ENCODE measurements at places on chromosomes 16 and 17. TPM values are rescaled to one million over a fixed set of nuclear protein-coding genes. Genes with fewer than 3 reads are reported as not detected.

GRCh38 chr17:20930081-20930760, 112.6 kb downstream of the USP22 start:
- H3K4me3 ChIP-seq, result no peak overlapping the region
- no peak for DNase-seq
- no peaks in the 10 kb centered on the region for H3K36me3 ChIP-seq
- H3K27ac ChIP-seq, result no peak overlapping the region
- H3K4me1 ChIP-seq, result no peaks in the 10 kb centered on the region

- H3K4me3 ChIP-seq, result peak overlapping the region; percentile 8
- DNase-seq, result no peak
- H3K27ac ChIP-seq, result no peak overlapping the region
- peaks cover 30% of the 10 kb centered on the region for H3K4me1 ChIP-seq
- no peaks in the 10 kb centered on the region for H3K27me3 ChIP-seq
- H3K36me3 ChIP-seq, result no peaks in the 10 kb centered on the region
Measured at GRCh38 chr16:67395105-67395457, 1.8 kb upstream of the TPPP3 start.

DNA sequence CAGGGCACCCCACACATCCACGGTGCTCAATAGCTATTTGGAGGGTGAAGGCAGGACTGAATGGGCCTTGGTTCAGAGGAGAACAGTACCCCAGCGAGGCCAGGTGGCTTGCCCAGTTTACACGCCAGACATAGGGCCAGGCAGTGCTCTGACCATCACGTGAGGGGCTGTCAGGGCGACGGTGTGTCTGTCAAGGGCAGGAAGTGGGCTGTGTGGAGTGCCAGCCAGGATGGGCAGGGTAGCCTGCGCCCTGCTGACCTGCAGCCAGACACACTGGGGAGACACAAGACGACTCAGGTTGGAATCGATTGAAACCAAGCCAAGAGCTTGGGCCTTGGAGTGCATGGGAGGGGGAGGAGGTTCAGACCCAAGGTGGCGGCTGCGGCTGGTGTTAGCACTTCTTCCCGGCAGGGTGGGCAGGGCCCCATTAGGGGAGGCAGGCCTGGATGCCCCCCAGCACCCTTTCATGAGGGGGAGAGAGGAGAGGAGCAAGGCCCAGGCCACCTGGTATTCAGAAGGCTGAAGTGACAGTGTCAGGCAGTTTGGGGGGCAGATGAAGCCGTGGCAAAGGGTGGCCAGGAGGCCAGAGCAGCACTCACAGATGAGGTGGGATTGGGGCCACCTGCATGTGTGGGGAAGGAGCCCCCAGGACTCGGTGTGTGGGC, 68.2 kb downstream of the SREBF1 start:
- H3K4me3 ChIP-seq, result no peak overlapping the region
- no peak overlapping the region for H3K27ac ChIP-seq
- peak; percentile 34 for DNase-seq
- no peaks in the 10 kb centered on the region for H3K27me3 ChIP-seq

DNA sequence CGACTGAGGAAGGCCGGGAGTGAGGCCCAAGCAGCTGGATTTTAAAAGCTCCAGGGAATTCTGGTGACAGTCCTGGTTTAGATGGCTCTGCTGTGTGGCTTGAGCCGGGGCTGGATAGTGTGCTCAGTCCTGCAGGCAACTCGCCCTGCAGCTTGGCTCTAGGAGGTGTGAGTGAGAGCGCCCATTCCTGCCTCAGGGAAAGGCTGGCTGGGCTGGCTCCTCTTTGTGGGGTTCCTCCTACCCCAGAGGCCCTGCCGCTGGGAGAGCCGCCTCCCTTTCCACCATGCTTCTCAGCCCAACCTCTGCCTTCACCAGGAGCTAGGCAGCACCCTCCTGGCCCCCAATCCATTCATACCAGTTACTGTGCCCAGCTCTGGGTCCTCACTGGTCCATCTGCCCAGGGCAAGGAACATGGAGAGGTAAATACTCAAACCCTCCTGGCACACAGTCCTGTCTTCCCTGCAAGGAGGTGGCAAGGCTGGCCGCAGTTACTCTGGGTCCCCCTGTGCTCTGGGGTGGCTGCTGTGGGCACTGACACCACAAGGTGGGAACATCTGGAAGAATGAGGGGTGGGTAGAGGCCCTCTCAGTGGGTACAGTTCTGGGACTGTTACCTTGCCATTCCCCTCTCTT, 47.1 kb downstream of the VAC14 start:
- no peaks in the 10 kb centered on the region for H3K36me3 ChIP-seq
- H3K27me3 ChIP-seq, result no peaks in the 10 kb centered on the region
- H3K4me1 ChIP-seq, result peaks cover 32% of the 10 kb centered on the region
- H3K27ac ChIP-seq, result no peak overlapping the region
- no peak for DNase-seq

- H3K36me3 ChIP-seq, result no peaks in the 10 kb centered on the region
- H3K4me3 ChIP-seq, result no peak overlapping the region
- no peak for DNase-seq
- H3K27me3 ChIP-seq, result no peaks in the 10 kb centered on the region
- H3K4me1 ChIP-seq, result no peaks in the 10 kb centered on the region
- H3K27ac ChIP-seq, result no peak overlapping the region
Measured at GRCh38 chr16:19292186-19292585, 6.7 kb downstream of the CLEC19A start.

DNA sequence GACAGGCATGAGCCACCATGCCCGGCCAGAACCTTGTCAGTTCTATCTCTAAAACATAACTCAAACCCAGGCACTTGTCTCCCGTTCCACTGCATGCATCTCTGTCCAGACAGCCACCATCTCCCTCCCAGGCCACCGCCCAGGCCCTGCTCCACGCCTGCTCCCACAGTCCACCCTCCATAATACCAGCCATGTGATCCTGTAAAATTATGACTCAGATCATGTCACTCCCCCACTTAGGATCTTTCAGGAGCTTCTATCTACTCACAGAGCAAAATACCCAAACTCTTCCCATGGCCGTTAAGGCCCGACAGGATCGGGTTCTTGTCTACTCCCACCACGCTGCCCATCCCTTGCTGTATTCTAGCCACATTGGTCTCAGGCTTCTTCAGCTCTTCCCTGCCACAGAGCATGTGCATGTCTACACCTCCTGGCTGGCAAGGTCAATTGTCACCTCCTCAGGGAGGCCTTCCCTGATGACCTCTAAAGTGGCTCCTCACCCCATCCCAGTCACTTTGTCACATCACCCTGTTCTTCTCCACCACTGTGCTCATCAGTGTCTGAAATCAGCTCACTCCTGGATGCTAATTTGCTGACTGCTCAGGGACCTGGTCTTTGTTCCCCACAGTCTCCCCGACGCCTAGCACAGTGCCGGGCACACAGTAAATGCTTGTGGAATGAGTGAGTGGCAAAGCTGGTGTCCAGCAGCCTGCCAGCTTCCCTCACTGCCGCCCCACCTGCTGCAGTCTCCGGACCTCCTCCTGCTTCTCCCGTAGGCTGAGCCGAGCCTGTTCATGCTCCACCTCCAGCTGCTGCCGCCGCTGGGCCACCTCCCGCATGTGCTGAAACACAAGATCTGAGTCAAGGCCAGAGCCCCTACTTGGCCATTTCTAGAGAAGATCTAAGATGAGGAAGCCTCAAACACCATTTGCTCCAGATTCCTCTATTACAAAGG, 6.7 kb downstream of the TSPOAP1 start:
- DNase-seq, result no peak
- peaks cover 8% of the 10 kb centered on the region for H3K4me1 ChIP-seq
- no peak overlapping the region for H3K4me3 ChIP-seq
- H3K36me3 ChIP-seq, result no peaks in the 10 kb centered on the region
- H3K27me3 ChIP-seq, result no peaks in the 10 kb centered on the region

GRCh38 chr16:83629836-83630235, 177.9 kb upstream of the HSBP1 start:
- no peak for DNase-seq
- H3K27ac ChIP-seq, result no peak overlapping the region
- no peaks in the 10 kb centered on the region for H3K4me1 ChIP-seq
- H3K27me3 ChIP-seq, result no peaks in the 10 kb centered on the region
- no peak overlapping the region for H3K4me3 ChIP-seq

Gene CARD14
- 3.5 TPM for total RNA-seq

GRCh38 chr16:1726661-1727502, 20.9 kb downstream of the MAPK8IP3 start:
- H3K27me3 ChIP-seq, result no peaks in the 10 kb centered on the region
- H3K4me3 ChIP-seq, result no peak overlapping the region
- peaks cover 3% of the 10 kb centered on the region for H3K4me1 ChIP-seq
- no peak overlapping the region for H3K27ac ChIP-seq
- H3K36me3 ChIP-seq, result no peaks in the 10 kb centered on the region

DNA sequence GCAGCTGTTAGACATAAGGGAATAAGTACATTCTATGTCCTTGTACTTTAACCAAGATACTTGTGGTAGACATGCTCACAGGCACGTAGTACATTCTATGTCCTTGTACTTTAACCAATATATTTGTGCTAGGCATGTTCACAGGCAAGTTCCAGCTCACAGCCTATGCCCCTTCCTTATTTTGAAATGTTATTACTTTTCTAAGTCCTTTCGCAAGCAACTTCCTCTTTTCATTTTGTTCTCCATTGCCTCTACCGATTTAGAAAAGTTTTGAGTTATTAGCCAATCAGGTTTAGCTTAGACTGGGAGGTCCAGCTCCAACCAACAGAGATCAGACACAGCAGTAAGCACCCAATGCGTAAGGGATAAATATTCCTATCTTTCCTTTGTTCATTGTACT, 60.1 kb upstream of the NUDT7 start:
- no peaks in the 10 kb centered on the region for H3K27me3 ChIP-seq
- H3K4me1 ChIP-seq, result no peaks in the 10 kb centered on the region
- no peaks in the 10 kb centered on the region for H3K36me3 ChIP-seq

Gene NTN1
- total RNA-seq, result 7.6 TPM

Gene MAP3K3
- total RNA-seq, result 57.7 TPM

Gene KRT39
- total RNA-seq, result not detected

Gene PRPSAP2
- 56.1 TPM for total RNA-seq

Gene GINS2
- total RNA-seq, result 8.9 TPM

DNA sequence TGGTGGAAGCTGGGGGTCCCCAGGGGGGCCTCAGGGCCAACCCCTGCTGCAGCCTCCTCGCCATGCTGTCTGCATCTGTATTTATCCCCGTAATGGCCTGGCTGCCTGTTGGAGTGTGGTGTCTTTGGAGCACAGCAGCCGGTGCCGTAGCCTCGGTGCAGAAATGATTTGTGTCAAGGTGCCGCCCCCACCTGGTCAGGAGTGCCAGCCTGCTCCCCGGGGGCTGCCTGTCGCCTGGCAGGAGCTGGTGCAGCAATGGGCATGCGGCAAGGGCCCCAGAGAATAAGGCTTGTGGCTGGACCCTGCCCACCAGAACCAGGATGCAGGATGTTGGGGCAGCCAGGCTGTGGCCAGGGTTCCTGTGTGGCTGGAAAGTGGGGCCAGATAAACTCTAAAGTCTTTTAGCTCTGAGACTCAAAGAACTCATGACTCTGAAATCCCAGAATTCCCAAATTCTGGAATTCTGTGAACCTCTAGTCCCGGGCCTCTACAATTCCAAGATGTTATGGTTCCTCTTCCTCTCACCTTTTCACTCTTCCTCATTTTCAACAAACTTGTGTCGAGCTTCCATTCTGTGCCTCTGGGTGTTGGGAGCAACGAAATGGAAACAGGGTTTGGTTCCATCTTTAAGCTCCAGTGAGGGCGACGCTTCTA, 5.9 kb downstream of the CPNE2 start:
- DNase-seq, result no peak
- no peaks in the 10 kb centered on the region for H3K27me3 ChIP-seq
- no peak overlapping the region for H3K4me3 ChIP-seq
- peaks cover 6% of the 10 kb centered on the region for H3K4me1 ChIP-seq
- no peak overlapping the region for H3K27ac ChIP-seq

GRCh38 chr16:27795992-27796614, 246.2 kb downstream of the KATNIP start:
- peak; percentile 71 for DNase-seq
- no peaks in the 10 kb centered on the region for H3K4me1 ChIP-seq
- H3K27me3 ChIP-seq, result no peaks in the 10 kb centered on the region
- H3K4me3 ChIP-seq, result no peak overlapping the region
- no peaks in the 10 kb centered on the region for H3K36me3 ChIP-seq
- H3K27ac ChIP-seq, result no peak overlapping the region

- no peaks in the 10 kb centered on the region for H3K27me3 ChIP-seq
- H3K36me3 ChIP-seq, result no peaks in the 10 kb centered on the region
- no peak overlapping the region for H3K27ac ChIP-seq
- H3K4me3 ChIP-seq, result no peak overlapping the region
- no peak for DNase-seq
Measured at GRCh38 chr16:71353736-71354135, 4.8 kb upstream of the CALB2 start.

GRCh38 chr16:57020651-57021050, 31.3 kb downstream of the NLRC5 start:
- no peak overlapping the region for H3K27ac ChIP-seq
- H3K4me3 ChIP-seq, result no peak overlapping the region
- no peak for DNase-seq
- H3K4me1 ChIP-seq, result no peaks in the 10 kb centered on the region
- no peaks in the 10 kb centered on the region for H3K27me3 ChIP-seq

Gene PKMYT1
- total RNA-seq, result 146 TPM

DNA sequence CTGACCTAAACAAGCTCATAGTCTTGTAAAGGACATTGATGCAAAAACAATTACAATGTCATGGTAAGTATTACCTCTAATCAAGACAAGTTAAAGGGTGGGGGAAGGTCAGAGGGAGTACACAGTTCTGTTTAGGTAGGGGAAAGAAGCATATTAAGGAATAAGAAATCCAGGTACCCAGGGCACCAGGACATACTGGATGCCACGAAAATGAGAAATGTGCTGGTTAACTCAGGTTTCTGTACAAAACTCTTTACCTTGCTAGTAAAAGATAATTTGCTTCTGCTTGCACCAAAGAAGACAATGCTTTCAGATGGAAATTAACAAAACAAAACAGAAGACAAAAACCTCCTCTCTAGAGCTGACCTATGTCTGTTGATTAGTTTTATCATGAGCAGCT, 70.7 kb upstream of the MED13 start:
- H3K4me1 ChIP-seq, result no peaks in the 10 kb centered on the region
- no peaks in the 10 kb centered on the region for H3K27me3 ChIP-seq
- no peaks in the 10 kb centered on the region for H3K36me3 ChIP-seq
- DNase-seq, result no peak
- no peak overlapping the region for H3K4me3 ChIP-seq
- H3K27ac ChIP-seq, result no peak overlapping the region

- no peak for DNase-seq
- H3K4me3 ChIP-seq, result no peak overlapping the region
- no peaks in the 10 kb centered on the region for H3K27me3 ChIP-seq
- no peaks in the 10 kb centered on the region for H3K36me3 ChIP-seq
- H3K4me1 ChIP-seq, result peaks cover 3% of the 10 kb centered on the region
Measured at GRCh38 chr17:43556292-43556691, 10.2 kb upstream of the ETV4 start.

- no peaks in the 10 kb centered on the region for H3K36me3 ChIP-seq
- no peak for DNase-seq
- peaks cover 30% of the 10 kb centered on the region for H3K4me1 ChIP-seq
- no peak overlapping the region for H3K27ac ChIP-seq
- H3K27me3 ChIP-seq, result no peaks in the 10 kb centered on the region
Measured at GRCh38 chr16:68276223-68276622, 11.9 kb downstream of the SLC7A6 start.

GRCh38 chr17:10061111-10061845, 137.1 kb downstream of the GAS7 start:
- H3K27ac ChIP-seq, result peak overlapping the region; percentile 34
- no peaks in the 10 kb centered on the region for H3K4me1 ChIP-seq
- no peak for DNase-seq
- no peaks in the 10 kb centered on the region for H3K36me3 ChIP-seq
- no peak overlapping the region for H3K4me3 ChIP-seq
